ENCODE measurements at places on chromosomes 16 and 17.
A peak's percentile ranks its signal among the peaks of the same experiment; 100 is the strongest.

DNA sequence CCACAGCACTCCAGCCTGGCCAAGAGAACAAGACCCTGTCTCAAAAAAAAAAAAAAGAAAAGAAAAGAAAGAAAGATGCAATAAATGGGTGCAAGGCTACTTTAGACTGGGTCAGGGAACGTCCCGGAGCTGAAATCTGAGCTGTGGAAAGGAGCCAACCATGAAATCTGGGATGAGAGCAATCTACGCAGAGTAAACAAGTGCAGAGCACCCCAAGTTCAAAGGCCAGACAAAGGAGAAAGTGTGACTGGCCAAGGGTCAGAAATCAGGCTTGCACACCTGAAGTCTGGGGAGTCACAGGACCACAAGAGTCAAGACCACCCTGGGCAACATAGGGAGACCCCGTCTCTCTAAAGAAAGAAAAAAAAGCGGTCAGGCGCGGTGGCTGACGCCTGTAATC lies 2.8 kb downstream of the SHMT1 start:
- no peak for DNase-seq

- peak; percentile 98 for DNase-seq
Observed at GRCh38 chr17:81094509-81095382, 59.8 kb downstream of the BAIAP2 start.

- DNase-seq = no peak
Observed at GRCh38 chr17:4759776-4760236, 11.9 kb upstream of the TM4SF5 start.

- DNase-seq = no peak
Observed at GRCh38 chr16:25109643-25110042, 1.9 kb upstream of the LCMT1 start.

- no peak for DNase-seq
Observed at GRCh38 chr17:42535155-42536047, 640 bp upstream of the NAGLU start.

- DNase-seq = no peak
Observed at GRCh38 chr17:71437166-71437565, 683.7 kb upstream of the SOX9 start.

DNA sequence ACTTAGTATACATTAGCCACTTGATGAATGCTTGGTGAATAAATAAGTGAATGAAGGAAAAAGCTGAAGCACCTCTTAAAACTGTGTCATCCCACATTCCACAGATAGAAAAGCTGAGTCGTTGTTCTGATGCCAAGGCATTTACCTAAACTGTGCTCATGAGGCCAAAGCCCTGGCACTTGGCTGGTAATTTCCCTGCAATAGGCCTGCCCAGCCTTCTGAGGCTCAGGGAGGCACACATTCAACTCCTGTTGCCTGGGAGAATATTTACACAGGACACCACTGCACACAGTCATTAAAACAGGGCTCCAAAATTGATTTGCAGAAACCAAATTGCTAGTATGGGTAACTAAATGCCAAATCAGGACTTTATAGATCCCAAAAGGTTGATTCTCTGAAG lies 333.0 kb upstream of the C16orf82 start:
- no peak for DNase-seq

GRCh38 chr16:9008601-9009260 lies 45.0 kb upstream of the USP7 start:
- peak; percentile 82 for DNase-seq

GRCh38 chr17:50903604-50904517 lies 37.7 kb upstream of the TOB1 start:
- peak; percentile 59 for DNase-seq

DNA sequence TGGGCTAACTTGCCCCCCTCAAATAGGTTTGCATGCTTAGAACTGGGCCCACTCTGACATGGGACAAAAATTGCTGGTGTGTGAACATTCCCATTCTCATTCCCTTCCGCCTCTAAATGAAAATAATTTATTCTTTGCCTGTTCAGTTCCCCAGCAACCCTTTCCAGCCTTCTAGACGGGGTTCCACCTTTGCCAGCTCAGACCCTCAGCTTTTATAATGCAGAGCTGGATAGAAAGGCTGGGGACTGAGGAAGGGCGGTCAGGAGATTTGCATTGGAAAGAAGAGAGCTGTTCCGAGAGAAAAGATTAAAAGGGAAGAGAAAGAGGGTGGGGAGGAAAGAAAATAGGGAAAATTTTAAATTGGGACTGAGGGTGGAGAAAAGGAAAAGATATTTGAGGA lies 151.1 kb upstream of the WSCD1 start:
- no peak for DNase-seq

- DNase-seq = no peak
Observed at GRCh38 chr17:6471531-6472465, 27.5 kb downstream of the PIMREG start.

- DNase-seq = no peak
Observed at GRCh38 chr17:74937064-74938051, 1.7 kb downstream of the OTOP3 start.

DNA sequence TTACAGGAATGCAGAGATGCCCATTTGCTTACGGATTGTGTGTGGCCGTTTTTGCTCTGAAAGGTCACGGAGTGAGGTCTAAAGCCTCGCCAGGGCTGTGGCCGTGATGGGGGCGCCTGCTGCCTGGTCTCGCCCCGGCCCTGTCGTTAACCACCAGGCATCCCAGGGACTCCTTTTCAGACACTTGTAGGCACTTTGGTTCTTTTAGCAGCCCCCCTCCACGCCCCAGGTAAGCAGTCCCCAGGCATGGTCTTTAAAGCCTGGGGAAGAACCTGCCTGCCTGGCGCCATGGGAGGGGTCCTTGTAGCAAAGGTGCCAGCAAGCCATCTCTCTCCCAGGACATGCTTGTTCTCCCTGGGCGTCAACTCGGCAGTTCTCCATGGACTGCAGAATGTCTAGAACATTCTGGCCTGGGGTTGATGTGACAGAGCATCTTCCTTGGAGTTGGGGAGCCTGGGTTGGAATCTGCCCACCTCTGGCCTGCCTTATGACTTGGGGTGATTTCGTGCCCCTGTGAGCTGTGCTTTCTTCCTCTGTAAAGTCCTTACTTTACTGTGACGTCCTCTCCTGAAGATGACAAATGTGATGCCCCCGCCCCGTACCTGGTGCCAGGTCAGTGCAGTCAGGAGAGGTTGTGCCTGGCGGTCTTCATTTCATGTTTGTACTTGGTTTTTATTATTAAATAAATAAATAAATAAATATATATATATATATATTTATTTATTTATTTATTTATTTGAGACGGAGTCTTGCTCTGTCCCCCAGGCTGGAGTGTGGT lies 5.4 kb downstream of the KCTD5 start:
- DNase-seq = no peak

DNA sequence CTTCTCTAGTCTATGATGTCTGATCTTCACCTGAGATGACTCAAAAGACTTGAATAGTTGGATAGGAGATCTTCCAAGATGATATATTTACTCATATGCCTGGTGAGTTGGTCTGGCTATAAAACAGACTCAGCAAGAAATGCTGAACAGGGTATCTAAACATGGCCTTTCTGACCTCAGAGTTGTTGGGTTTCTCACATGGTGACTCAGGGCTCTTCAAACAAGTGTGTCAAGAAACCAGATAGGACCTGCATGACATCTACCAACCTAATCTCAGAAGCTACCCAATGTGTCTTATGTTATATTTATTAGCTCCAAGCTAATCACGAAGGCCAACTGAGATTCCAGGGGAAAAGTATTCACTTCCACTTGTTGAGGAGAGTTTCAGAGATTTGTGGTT lies 1477.3 kb downstream of the CDH8 start:
- DNase-seq = no peak

GRCh38 chr17:10731408-10731879 lies 1.6 kb upstream of the TMEM220 start:
- DNase-seq = no peak

DNA sequence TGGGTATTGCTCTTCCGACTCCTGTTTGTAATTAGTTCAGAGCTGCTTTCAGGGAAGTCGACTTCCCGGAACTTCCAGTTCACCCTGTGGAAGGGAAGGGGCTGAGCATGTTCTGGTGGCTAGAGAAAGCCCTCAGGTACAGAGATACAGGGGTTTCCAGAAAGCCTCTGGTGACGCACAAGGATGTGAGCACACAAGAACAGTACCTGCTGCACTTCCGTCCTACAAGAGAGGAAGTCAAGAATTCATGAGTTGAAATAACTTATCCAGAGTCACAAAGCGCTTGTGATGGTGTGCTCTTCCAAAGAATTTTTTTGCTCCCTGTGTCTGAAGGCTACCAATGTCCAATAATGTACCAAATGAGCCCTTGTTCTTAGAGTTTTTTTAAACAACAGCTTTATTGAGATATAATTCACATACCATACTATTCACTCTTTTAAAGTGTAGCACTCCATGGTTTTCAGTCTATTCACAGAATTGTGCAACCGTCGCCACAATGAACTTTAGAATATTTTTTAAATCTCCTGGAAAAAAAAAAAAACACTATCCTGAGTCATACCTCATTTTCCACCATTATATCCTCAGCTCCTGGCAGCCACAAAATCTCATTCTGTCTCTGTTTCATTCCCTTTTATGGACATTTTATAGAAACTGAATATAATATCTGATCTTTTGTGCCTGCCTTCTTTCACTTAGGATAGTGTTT lies 327.6 kb downstream of the CDH13 start:
- DNase-seq = no peak

DNA sequence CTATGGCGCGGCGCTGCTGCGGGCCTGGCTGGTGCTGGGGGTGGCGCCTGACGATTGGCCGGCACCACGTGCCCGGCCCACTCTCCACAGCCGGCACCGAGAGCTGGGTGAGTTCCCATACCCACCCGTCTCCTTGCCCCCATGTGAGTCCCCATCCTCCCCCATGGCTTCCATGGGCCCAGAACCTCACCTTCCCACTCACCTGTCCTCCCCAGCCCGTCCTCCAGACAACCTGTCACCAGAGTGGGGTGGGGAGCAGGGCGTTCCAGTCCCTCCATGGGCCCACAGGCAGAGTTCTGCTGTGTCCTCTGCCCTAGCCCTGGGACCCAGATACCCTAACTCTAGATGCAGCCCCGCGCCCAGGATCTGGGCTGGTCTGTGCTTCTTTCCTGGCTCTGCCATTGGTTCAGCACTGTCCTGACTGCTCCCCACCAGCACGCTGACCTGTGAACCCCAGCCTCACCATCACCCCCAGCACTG lies 5.5 kb downstream of the ARMC5 start:
- no peak for DNase-seq

- DNase-seq = peak; percentile 91
Observed at GRCh38 chr16:58511933-58512815, 3.1 kb upstream of the SETD6 start.

DNA sequence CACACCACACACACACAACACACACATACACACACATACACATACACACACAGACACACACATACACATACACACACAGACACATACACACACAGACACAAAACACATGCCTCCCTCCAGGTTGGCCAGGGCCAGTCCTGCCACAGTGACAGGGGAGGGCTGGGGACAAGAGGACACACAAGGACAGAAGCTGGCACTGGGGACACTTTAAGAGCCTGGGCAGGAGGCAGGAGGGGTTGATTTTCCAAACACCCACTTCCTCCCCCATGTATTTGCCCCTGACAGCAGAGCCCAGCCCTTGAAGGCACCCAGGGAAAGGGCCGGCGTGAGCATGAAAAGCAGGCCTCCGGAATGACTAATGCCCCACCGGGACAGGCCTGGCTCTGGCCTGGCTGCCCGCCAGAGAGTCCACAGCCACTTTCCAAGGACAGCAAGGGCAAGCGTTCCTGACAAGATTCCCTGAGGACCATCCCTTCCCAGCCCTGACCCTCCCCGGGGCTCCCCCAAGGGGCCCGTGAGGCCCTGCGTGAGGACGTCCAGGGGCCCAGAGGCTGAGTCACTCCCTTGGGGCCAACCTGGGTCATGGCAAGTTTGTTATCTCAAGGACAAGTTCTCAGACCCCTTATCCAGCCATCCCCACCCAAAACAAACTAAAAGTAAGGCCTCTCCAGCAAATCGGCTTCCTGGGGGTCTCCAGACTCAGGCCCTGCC lies 235.6 kb downstream of the ZNF423 start:
- DNase-seq = no peak

DNA sequence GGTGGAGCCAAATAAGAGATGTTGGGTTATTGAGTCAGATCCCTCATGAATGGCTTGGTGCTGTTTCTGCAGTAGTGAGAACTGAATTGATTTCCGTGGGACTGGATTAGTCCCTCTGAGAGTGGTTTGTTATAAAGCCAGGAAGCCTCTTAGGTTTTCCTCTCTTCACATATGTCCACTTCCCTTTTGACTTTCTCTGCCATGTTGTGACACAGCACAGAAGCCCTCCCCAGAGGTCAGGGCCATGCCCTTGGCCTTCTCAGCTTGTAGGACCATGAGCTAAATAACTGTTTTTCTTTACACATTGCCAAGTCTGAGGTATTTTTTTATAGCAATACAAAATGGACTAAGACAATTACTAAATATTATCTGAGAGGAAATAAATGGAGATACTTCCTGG lies 10.3 kb upstream of the HAPSTR1 start:
- no peak for DNase-seq

GRCh38 chr16:76755496-76755895 lies 435.5 kb upstream of the MON1B start:
- DNase-seq = no peak

GRCh38 chr16:56115817-56116576 lies 75.3 kb upstream of the GNAO1 start:
- DNase-seq = no peak

DNA sequence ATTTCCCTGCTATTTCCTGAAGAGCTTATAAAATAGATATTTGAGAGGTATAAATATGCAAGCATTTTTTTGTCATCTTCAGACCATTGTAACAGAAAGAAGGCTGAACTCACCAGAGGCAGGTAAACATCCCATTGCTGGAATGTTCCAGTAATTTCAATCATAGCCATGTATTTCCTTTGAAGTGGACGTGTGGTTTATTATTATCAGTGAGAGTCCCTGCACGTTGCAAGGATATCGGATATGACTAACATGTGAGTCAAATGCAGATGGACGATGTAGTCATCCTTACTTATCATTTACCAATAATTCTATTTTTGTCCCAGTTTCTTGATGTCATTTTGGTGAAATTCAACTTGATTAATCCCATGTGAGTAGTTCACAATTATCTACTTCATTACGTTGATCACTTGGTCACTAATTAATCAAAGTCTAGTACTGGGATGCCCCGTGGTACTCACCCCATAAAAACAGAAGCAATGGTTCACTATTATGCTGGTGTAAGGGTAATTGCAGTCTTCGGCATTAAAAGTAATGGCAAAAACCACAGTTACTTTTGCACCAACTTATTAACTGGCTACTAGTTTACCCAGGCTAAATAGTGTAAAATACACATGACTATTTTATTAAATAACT lies 89.5 kb downstream of the VAT1L start:
- no peak for DNase-seq
